Naive thymus-derived CD8-positive, alpha-beta T cell (primary cell): ENCODE measurements at places on chromosomes 13 and 19.

GRCh38 chr13:60590800-60591747 is 194.1 kb downstream of the TDRD3 start:
- DNase-seq = no peak

GRCh38 chr13:49183672-49184325 is 36.3 kb upstream of the MLNR start:
- no peak for DNase-seq

- DNase-seq = no peak
These were observed 64.3 kb downstream of the TBC1D4 start for GRCh38 chr13:75417656-75418055.

- no peak for DNase-seq
These were observed 128.6 kb upstream of the PEG3 start for GRCh38 chr19:56969156-56969555.

DNA sequence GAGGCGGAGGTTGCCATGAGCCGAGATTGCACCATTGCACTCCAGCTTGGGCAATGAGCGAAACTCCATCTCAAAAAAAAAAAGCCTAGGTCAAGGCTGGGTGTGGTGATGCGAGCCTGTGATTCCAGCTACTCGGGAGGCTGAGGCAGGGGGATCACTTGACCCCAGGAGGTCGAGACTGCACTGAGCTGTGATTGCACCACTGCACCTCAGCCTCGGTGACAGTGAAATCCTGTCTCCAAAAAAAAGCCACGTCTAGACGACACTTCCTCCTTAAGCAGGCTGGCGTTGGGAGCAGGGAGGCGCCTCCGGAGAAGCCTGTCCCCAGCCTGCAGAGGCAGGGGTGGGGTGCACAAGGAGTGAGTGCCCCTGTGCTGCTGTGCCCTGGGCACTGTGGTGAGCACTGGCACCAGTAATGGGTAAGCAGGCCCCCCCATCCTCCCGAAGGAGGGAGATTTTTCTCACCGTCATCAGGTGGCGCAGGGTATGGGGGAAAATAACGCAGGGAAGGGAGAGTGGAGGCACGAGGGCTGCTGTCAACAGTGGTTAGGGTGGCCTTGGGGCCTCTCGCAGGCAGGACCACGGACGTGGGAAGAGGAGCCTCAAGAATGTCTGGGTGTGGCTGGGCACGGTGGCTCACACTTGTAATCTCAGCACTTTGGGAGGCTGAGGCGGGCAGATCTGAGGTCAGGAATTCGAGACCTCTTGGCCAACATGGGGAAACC is 706 bp downstream of the P2RY11 start:
- DNase-seq = no peak

DNA sequence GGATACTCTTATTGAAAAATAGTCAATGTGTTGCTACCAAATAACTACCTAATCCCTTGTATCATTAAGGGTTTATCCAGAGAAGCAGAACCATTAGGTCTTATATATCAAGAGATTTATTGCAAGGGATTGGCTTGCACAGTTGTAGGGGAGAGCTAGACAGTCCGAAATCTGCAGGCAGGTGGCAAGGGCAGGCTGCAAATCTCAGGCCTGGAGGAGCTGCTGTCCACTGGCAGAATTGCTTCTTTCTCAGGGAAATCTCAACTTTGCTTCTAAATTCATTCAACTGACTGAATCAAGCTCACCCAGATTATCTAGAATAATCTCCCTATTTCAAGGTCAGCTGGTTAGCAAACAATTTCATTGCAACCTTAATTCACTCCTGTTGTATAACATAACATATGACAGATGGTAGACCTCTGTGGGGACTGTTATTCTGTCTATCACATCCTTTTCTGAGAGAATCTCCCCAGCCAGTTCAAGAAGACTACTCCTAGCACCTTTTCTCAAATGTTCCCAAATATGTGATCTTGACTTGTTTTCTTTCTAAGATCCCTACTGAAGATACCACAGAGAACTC is 194.2 kb downstream of the NHLRC3 start:
- DNase-seq = no peak

DNA sequence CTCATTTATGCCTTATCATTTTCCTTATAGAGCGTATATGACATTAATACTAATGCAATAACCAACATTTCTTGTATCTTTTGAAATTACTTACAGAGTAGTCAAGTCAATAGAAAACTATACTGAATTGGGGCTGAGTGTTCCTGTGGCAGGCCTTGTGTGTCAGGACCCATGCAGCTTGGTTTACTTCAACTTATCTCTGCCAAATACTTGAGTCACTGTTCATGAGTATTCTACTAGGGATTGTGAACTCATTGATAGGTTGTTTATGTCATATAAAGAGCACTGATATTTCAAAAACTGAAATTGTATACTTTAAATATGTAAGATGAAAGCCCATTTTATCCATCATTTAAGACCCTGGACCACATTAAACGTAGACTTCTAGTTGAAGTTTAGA is 688.6 kb upstream of the SLITRK1 start:
- no peak for DNase-seq

GRCh38 chr13:112928020-112928971 is 40.7 kb upstream of the MCF2L start:
- no peak for DNase-seq

- no peak for DNase-seq
These were observed 2.0 kb downstream of the GJB2 start for GRCh38 chr13:20190481-20191310.

GRCh38 chr13:40026741-40027140 is 371.3 kb downstream of the COG6 start:
- no peak for DNase-seq

- no peak for DNase-seq
These were observed 242.8 kb downstream of the ENOX1 start for GRCh38 chr13:43544011-43544410.

- no peak for DNase-seq
These were observed 67.6 kb downstream of the TNFRSF19 start for GRCh38 chr13:23637829-23638228.

- DNase-seq = no peak
These were observed 1.2 kb upstream of the RCBTB2 start for GRCh38 chr13:48533961-48534600.

GRCh38 chr13:113931841-113932459 is 41.9 kb downstream of the C13orf46 start:
- DNase-seq = no peak

GRCh38 chr19:10378124-10378523 is 2.2 kb downstream of the TYK2 start:
- no peak for DNase-seq

DNA sequence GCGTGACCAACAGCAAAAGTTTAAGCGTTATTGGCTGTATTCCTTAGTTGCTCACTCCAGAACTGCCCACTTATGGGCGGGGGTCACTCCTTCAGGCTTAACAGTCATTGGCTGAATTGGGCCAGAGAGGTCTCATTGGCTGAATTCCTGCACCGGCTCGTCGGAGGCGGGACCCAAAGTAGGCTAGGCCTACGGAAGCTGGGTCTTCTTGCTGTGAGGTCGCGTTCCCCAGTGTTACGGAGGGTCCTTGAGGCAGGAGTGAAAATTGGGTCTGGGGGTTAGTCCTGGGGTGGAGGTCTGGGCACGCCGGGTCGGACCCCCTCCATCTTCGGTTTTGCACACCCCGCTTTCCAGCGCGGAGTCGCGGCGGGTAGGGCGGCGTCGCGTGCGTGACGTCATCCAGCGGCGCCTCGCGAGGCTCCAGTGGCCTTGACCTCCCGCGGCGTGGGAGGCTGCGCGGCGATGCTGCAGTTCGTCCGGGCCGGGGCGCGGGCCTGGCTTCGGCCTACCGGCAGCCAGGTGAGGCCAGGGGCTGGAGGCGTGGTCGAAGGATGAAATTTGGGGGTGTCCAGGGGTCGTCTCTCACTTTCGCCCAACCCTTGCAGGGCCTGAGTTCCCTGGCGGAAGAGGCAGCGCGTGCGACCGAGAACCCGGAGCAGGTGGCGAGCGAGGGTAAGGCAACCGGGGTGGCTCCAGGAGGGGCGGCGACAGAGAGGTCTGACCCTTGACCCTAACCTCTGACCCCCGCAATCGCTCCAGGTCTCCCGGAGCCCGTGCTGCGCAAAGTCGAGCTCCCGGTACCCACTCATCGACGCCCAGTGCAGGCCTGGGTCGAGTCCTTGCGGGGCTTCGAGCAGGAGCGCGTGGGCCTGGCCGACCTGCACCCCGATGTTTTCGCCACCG is at the start of gene MRPL4:
Gene MRPL4 (plus strand): TSS at position 423 of the 903 bp plus-strand sequence. CDS start 40 bp downstream, at position 463.
- peak; percentile 96 for DNase-seq

- no peak for DNase-seq
These were observed 457.6 kb downstream of the KLF12 start for GRCh38 chr13:73676550-73677047.

GRCh38 chr13:21526707-21527540 is 67.8 kb upstream of the ZDHHC20 start:
- DNase-seq = no peak

DNA sequence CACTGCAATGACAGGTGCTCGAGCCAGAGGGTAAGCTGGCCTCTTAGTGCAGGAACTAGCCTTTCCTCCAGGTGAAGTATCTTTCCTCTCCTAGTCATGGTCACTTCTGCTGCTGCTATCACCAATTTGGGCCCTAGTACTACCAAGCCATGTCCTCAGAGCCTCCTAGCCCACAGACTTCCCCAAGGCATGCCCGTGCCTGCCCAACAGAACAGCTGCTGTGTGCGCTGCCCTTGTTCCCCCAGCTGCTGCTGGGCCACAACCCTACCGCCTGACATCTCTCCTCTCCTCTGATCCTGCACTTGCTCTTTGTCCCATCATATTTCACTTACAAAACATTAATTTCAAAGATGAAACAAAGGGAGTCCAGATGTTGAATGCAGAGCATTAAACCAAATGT is 168.5 kb upstream of the FREM2 start:
- no peak for DNase-seq

- no peak for DNase-seq
These were observed 799 bp upstream of the C1QTNF9B start for GRCh38 chr13:23898101-23898500.
